Endodermal cell (in vitro differentiated cells): ENCODE measurements at places on chromosomes 13 and 19. TPM values are rescaled to one million over a fixed set of nuclear protein-coding genes. Genes with fewer than 3 reads are reported as not detected.

DNA sequence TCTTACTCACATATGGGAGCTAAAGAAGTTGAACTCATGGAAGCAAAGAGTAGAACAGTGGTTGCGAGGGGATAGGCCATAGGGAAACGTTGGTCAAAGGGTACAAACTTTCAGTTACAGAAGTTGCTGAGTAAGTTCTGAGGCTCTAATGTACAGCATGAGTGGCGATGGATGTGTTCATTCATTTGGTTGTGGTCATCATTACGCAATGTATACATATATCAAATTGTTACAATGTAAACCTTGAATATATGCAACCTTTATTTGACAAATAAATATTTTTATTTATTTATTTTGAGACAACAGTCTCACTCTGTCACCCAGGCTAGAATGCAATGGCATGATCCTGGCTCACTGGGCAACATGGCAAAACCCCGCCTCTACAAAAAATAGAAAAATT lies 38.7 kb downstream of the ZIC5 start:
- no peak overlapping the region for H3K4me3 ChIP-seq
- DNase-seq: no peak
- no peaks in the 10 kb centered on the region for H3K27me3 ChIP-seq
- H3K4me1 ChIP-seq: no peaks in the 10 kb centered on the region
- H3K27ac ChIP-seq: no peak overlapping the region

- peaks cover 19% of the 10 kb centered on the region for H3K36me3 ChIP-seq
- DNase-seq: no peak
- H3K27me3 ChIP-seq: no peaks in the 10 kb centered on the region
- H3K4me1 ChIP-seq: peaks cover 25% of the 10 kb centered on the region
- H3K4me3 ChIP-seq: no peak overlapping the region
Observed at GRCh38 chr19:5964816-5965565, 12.9 kb downstream of the RANBP3 start.

GRCh38 chr13:44368062-44368591 lies 5.5 kb upstream of the SERP2 start:
- no peak for DNase-seq
- no peak overlapping the region for H3K4me3 ChIP-seq
- H3K27me3 ChIP-seq: peaks cover 22% of the 10 kb centered on the region
- H3K36me3 ChIP-seq: no peaks in the 10 kb centered on the region

GRCh38 chr19:52172347-52172746 lies 926 bp upstream of the ZNF836 start:
- H3K4me3 ChIP-seq: peak overlapping the region; percentile 100
- H3K36me3 ChIP-seq: peaks cover 22% of the 10 kb centered on the region
- H3K27me3 ChIP-seq: no peaks in the 10 kb centered on the region
- H3K27ac ChIP-seq: no peak overlapping the region
- no peak for DNase-seq
- no peaks in the 10 kb centered on the region for H3K4me1 ChIP-seq

CYP4F2 gene
- total RNA-seq: not detected in 3 replicates

ICAM1 gene
- 1.7 TPM in 2 replicates for total RNA-seq
